ENCODE measurements at places on chromosomes 5 and 9.

DNA sequence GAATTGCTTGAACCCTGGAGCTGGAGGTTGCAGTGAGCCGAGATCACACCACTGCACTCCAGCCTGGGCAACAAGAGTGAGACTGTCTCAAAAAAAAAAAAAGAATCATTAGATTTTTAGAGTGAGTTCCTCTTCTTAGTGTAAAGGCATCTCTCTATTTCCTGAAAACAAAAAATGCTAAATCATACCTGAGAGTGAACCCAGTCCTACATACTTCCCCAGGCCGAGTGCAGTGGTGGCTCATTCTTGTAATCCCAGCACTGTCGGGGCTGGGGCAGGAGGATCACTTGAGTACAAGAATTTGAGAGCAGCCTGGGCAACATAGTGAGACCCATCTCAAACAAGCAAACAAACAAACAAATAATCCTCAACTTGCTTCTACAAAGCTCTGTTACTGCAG lies 38.2 kb upstream of the LPAR1 start:
- no peak for DNase-seq

- no peak for DNase-seq
These were observed 299.8 kb downstream of the GABRB2 start for GRCh38 chr5:161246749-161247148.

- no peak for DNase-seq
These were observed 87.2 kb upstream of the CDH6 start for GRCh38 chr5:31106278-31106677.

DNA sequence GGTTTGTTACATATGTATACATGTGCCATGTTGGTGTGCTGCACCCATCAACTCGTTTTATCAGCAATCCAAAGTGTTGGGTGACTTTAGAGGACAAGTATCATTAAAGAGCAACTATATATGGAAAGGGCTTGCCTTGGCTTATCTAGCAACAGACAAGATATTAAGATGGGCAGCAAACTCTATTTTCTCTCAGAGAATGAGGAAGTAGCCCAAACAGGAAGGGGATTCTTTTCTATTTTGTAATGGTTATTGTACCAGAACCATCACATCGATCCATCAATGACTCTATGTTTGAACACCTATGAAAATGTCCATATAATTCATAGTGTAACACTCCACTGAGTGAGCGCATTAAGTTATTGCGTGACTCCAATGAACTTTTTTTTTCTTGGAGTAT lies 260.1 kb upstream of the SLC24A2 start:
- DNase-seq, result no peak

DNA sequence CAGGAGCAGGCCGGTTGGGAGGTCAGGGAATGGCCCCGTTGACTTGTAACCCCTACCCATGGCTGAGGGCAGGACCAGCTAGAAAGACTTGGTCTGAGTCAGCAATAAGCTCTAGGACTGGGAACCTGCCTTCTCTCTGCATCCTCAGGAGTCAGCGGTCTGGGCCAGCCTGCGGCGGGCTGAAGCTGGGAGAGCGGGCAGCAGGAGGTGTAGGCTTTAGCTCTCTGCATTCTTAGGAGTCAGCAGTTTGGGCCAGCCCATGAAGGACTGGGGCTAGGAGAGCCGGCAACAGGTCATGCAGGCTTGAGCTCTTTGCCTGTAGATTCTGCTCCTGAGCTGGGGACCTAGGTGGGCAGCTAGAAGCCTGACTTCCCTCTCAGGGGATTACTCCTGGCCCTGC lies 6.4 kb upstream of the SMIM32 start:
- no peak for DNase-seq

GRCh38 chr9:115369322-115369957 lies 251.5 kb upstream of the TNC start:
- DNase-seq, result no peak

GRCh38 chr9:3732077-3733038 lies 206.6 kb upstream of the RFX3 start:
- DNase-seq, result peak; percentile 53

- DNase-seq, result no peak
These were observed 422.9 kb downstream of the EBF1 start for GRCh38 chr5:158676642-158677469.

GRCh38 chr5:127666043-127666716 lies 17.3 kb downstream of the CTXN3 start:
- no peak for DNase-seq

GRCh38 chr5:31867219-31867618 lies 228.3 kb downstream of the PDZD2 start:
- DNase-seq, result no peak

GRCh38 chr9:129769669-129770068 lies 16.8 kb upstream of the PTGES start:
- no peak for DNase-seq

DNA sequence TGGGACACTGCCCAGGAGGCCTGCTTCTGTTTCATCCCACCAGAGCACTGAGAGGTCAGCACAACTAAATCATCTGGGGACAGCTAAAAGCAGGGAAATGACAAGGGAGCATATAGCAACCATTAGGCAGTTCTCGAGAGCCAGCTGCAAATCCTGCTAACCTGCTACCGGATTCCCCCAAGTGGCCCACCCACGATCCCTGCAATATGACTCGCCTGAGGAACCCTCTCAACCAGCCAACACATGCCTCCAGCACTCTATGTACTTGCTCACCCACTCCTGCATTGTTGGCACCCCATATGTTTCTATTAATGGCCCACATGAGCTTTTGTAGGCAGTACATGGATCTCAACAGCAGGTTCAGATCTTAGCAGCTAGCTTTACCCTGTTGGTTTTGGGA lies 326.0 kb downstream of the GABRG2 start:
- no peak for DNase-seq

- DNase-seq, result no peak
These were observed 482.0 kb downstream of the PSAT1 start for GRCh38 chr9:78778861-78779374.

GRCh38 chr9:4828761-4829160 lies 36.0 kb downstream of the RCL1 start:
- DNase-seq, result no peak

GRCh38 chr9:124146031-124146561 lies 111.7 kb upstream of the NEK6 start:
- no peak for DNase-seq

DNA sequence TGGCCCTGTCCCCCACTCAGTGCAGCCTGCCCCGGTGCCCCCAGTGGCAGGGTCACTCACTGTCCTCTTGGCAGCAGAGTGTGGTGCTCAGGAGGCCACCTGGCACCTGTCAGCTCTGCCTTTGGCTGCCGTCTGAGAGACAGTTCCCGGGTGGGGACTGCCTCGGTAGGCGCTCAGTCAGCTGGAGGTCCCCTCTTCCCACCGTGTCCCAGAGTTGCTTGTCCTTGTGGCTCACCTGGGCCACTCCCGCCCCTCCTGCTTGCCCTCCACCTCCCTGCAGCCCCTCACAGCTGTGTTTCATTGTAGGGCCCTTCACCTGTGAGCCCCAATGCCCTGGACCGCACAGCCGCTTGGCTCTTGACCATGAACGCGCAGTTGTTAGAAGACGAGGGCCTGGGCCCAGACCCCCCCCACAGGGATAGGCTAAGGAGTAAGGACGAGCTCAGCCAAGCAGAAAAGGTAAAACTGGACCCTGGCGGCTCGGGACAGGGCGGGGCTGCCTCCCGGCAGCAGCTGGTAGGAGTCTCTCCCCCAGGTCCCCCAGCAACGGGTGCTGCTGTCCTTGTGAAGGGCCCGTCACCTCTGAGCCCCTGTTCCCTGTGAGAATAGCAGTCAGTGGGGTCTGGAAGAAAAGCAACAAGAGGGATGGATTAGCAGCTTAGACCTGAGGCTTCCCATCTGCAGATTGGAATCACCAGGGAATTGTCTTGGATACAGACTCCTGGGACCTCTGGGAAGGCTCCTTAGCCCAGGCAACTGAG lies 122.7 kb downstream of the DAB2IP start:
- no peak for DNase-seq

GRCh38 chr9:35905912-35906679 lies at the start of gene HRCT1:
Gene HRCT1 (plus strand): TSS chr9:35906202. CDS start chr9:35906288, 86 bp downstream.
- no peak for DNase-seq

DNA sequence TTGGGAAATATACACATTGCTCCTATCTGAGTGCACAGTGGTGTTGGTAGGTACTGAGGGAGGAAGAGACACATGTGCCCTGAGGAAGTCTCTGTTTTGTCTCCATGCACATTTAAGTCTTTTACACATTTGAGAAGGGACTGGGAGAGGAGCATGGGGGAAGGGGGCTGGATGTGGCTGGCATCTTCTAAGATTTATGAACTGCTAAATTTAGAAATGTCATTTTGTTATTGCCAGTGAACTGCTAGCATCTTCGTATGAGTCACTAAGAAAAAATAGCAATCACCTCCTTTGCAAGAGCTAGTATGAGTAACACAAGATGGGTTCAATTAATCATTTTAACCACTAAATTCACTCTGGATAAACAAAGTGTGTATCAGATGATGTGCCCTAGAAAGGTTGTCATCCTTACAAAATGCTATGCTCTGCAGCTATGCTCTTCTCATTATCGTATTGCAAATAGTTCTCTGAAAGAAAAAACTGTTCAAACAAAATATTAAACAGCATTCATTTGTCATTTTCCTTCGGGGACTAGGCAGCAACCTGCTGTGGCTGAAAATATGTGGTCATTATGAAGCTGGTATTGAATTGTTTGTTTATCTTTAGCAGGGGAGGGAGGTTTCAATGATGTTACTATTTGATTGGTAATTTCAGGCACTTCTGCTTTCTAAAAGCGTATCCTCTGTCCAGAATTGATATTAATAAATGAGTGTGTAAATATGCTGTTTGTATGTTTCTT lies 236.5 kb downstream of the DMRTA1 start:
- DNase-seq, result peak; percentile 6

DNA sequence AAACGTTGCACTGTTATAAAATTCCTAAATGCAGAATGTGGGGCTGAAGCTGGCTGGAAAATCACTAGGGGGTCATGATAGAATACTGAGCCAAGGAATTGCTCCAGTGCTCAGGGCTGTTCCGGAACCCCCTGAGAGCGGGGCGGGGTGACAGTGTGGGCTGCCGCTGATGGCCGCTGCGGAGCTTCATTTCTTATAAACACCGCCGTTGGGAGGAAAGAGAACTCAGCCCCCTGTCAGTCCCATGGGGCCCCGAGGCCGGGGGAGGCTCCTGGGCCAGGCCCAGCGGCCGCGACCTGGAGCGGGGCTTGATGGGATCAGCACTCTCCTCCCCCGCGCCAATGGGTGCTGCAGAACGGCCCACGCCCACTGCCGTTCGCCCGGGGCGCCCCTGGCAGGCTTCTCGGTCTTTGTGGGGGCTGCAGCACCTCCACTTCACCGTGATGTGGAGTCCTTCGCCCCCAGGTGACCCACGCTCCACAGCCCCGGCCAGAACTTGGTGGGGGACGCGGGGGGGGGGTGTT lies 5.2 kb upstream of the IRF1 start:
- DNase-seq, result peak; percentile 84

- DNase-seq, result no peak
These were observed 18.0 kb upstream of the NR4A3 start for GRCh38 chr9:99803694-99804093.

DNA sequence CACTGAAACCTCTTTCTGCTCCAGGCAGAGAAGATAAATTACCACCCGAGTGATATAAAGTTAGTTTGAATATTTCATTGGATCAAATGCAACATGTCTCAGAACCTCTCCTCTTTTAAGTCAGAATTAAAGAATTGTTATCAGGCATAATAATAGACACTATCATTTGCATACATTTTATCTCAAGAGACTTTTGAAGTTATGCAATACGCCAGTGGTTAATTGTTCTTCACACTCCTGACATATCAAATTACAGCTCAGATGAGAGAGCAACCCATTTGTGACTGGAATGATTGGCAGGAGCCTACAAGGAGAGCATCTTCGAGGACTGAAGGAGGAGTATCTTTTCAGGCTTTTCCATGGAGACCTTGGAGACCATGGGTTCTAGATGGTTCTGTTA lies 452.2 kb downstream of the KDM4C start:
- DNase-seq, result no peak

GRCh38 chr5:37665272-37665671 lies 174.6 kb downstream of the GDNF start:
- no peak for DNase-seq

DNA sequence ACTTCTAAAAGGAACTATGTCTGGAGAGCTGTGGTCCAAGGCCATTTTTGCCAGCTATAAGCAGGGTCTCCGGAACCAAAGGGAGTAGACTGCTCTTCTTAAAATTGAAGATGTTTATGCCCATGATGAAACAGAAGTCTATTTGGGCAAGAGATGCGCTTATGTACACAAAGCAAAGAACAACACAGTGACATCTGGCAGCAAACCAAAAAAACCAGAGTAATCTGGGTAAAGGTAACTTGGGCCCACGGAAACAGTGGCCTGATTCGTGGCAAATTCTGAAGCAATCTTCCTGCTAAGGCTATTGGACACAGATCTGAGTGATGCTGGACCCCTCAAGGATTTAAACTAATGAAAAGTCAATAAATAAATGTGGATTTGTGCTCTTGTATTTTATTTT lies 29.7 kb upstream of the GLDC start:
- DNase-seq, result no peak

DNA sequence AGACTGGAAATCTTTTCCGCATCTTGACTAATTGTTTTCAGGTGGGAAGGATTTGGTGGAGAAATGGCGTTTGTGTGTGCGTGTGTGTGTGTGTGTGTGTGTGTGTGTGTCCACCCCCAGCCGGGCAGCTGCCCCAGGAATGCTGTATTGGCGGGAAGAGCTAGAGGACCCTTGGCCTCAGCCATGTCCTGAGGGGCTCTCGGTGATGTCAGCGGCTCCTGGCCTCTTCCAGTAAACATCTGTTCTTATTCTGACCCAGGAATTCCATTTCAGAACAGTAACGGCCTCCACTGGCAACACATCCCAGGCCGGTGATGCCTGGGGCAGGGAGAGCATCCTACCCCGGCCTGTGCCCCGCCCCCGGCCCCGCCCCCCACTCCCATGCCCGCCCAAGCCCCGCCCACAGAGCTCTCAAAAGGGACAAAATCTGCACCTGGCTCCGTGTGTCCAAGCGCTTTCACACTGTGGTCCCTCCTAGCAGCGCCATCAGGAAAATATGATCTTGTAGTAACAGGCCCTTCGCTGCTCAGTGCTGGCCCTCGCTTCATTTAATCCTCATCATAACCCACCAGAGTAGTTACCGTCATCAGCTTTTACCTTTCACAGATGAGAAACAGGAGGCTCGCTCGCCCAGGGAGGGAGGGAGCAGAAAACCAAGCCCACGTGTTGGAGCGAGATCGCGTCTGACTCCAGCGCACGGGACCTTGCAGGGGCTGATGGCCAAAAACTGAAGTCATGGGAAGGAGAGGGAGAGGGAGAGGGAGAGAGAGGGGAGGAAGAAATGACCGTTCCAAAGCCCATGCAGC lies 18.9 kb downstream of the ADAMTS2 start:
- DNase-seq, result no peak
